ENCODE measurements at places on chromosomes 7 and 10. TPM values are rescaled to one million over a fixed set of nuclear protein-coding genes. Genes with fewer than 3 reads are reported as not detected.

The ACHE gene
- total RNA-seq: 1.4 TPM

The TRPV5 gene
- total RNA-seq: not detected

DNA sequence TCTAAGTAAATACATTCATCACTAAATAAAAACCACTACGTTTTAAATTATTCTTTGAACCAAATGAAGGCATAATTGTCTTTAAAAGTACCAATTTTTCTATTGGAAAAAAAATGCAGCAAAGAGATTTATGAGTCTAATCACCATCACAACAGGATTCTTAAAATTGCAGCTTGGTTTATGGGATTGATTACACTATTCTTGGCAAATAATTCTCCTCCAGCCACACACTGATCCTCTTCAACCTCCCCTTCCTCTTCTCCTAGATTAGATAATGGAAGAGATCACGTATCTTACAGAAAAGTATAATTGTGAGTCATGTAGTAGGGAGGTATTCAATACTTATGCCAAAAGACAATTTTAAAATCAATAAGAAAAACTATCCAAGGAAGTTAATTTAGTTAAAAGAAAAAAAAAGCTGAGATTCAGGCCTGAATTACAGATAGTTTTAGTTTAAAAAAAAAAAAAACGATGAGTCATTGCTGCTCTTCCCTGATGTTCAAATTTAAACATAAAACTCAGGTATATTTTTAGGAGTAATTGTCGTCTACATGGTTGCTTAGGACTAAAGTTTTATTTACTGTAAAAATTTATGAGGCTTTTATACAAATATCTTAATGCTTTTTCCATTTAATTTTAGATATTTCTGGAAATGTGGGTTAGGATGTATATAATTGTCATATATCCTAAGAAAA, 133.7 kb upstream of the CDK1 start:
- H3K4me3 ChIP-seq: no peak overlapping the region
- DNase-seq: no peak
- peaks cover 11% of the 10 kb centered on the region for H3K4me1 ChIP-seq
- H3K27ac ChIP-seq: no peak overlapping the region

- H3K4me3 ChIP-seq: peak overlapping the region; percentile 66
- no peaks in the 10 kb centered on the region for H3K36me3 ChIP-seq
Measured at GRCh38 chr7:77415476-77415822, 700 bp downstream of the GSAP start.

DNA sequence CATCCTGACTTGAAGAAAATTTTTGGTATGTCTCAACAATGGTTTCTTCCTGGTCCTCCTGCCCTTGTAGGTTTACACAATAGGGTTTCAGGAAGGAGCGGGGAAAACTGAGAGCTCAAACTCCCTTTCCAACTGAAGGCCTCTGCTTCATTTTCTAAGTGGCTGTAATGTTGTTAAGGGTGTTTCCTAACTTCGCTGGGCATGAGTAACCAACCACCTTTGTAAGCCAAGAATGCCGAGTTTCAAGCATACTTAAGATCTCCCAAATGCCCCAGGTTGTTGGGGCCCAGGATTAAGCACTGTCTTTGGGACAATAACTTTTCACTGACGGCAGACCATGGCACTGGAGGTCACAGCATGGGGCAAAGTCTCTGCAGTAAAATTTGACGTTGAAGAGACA, 33.6 kb upstream of the DRGX start:
- H3K4me1 ChIP-seq: no peaks in the 10 kb centered on the region
- no peak for DNase-seq
- no peak overlapping the region for H3K27ac ChIP-seq
- H3K27me3 ChIP-seq: no peaks in the 10 kb centered on the region

The TAC1 gene
- not detected for total RNA-seq

- no peaks in the 10 kb centered on the region for H3K27me3 ChIP-seq
- no peak for DNase-seq
- H3K36me3 ChIP-seq: peaks cover 24% of the 10 kb centered on the region
- H3K27ac ChIP-seq: no peak overlapping the region
- peaks cover 18% of the 10 kb centered on the region for H3K4me1 ChIP-seq
Measured at GRCh38 chr10:63166742-63167258, 33.7 kb downstream of the NRBF2 start.

- no peak overlapping the region for H3K27ac ChIP-seq
- H3K4me1 ChIP-seq: no peaks in the 10 kb centered on the region
Measured at GRCh38 chr7:48938539-48939295, 14.4 kb downstream of the CDC14C start.

GRCh38 chr10:117204316-117204715, 7.0 kb downstream of the KCNK18 start:
- H3K36me3 ChIP-seq: peaks cover 2% of the 10 kb centered on the region
- H3K27ac ChIP-seq: no peak overlapping the region
- H3K4me3 ChIP-seq: no peak overlapping the region
- no peaks in the 10 kb centered on the region for H3K4me1 ChIP-seq
- peaks cover 12% of the 10 kb centered on the region for H3K27me3 ChIP-seq
- no peak for DNase-seq

- no peak overlapping the region for H3K4me3 ChIP-seq
- H3K27me3 ChIP-seq: peaks cover 12% of the 10 kb centered on the region
- H3K36me3 ChIP-seq: no peaks in the 10 kb centered on the region
Measured at GRCh38 chr10:123859653-123860050, 32.0 kb downstream of the CPXM2 start.

GRCh38 chr10:6721480-6721879, 141.4 kb upstream of the PRKCQ start:
- peaks cover under 1% of the 10 kb centered on the region for H3K27me3 ChIP-seq
- peak overlapping the region; percentile 72 for H3K27ac ChIP-seq
- H3K4me1 ChIP-seq: peaks cover 19% of the 10 kb centered on the region
- DNase-seq: no peak
- peak overlapping the region; percentile 53 for H3K4me3 ChIP-seq

The SFRP4 gene
- total RNA-seq: 0.41 TPM

The TUBB8 gene
- total RNA-seq: 0.22 TPM

- DNase-seq: no peak
- H3K27ac ChIP-seq: no peak overlapping the region
- H3K4me3 ChIP-seq: no peak overlapping the region
- no peaks in the 10 kb centered on the region for H3K36me3 ChIP-seq
Measured at GRCh38 chr10:3336673-3337293, 164.2 kb upstream of the PITRM1 start.

DNA sequence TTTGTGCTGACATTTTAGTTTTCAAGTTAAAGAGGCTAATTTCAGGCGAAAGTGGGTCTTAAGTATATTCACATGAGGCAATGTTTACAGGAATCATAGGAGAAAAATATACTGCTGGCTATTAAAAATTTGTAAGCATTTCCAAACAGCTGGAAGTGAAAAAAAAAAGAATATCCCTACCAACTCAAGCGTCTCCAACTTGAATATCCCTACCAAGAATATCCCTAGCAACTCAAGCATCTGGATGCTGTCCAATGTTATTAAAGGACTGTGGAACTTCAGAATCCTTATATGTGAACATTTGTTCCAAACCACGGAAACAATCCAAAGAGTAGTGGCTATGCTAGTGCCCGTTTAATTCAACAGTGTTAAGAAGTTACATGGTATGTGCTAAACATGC, 1303.0 kb downstream of the GATA3 start:
- H3K36me3 ChIP-seq: no peaks in the 10 kb centered on the region
- H3K27me3 ChIP-seq: peaks cover 4% of the 10 kb centered on the region
- no peak overlapping the region for H3K27ac ChIP-seq
- no peaks in the 10 kb centered on the region for H3K4me1 ChIP-seq
- H3K4me3 ChIP-seq: no peak overlapping the region

The TAS2R5 gene
- 1.5 TPM for total RNA-seq

DNA sequence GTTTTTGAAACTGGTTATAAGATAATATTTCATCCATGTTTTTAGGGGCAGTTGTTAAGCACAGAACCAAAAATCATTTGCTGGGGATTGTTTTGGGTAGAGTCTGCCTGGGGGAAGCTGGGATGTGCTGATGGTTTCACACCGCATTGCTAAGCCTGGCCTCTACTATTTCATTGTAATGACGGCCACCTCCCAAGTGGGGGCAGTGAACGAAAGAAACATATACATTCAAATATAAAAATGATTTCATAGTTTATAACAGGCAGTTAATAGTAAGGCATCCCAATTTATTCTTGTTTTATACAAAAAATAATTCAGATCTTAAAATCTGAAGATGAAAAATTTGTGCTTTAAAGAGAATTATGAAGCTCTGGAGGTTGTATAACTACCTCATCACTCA, 750.8 kb downstream of the REEP3 start:
- H3K4me1 ChIP-seq: no peaks in the 10 kb centered on the region
- H3K4me3 ChIP-seq: no peak overlapping the region

- no peak overlapping the region for H3K27ac ChIP-seq
- no peak overlapping the region for H3K4me3 ChIP-seq
- no peaks in the 10 kb centered on the region for H3K4me1 ChIP-seq
Measured at GRCh38 chr10:105596749-105597148, 955.7 kb downstream of the SORCS3 start.

DNA sequence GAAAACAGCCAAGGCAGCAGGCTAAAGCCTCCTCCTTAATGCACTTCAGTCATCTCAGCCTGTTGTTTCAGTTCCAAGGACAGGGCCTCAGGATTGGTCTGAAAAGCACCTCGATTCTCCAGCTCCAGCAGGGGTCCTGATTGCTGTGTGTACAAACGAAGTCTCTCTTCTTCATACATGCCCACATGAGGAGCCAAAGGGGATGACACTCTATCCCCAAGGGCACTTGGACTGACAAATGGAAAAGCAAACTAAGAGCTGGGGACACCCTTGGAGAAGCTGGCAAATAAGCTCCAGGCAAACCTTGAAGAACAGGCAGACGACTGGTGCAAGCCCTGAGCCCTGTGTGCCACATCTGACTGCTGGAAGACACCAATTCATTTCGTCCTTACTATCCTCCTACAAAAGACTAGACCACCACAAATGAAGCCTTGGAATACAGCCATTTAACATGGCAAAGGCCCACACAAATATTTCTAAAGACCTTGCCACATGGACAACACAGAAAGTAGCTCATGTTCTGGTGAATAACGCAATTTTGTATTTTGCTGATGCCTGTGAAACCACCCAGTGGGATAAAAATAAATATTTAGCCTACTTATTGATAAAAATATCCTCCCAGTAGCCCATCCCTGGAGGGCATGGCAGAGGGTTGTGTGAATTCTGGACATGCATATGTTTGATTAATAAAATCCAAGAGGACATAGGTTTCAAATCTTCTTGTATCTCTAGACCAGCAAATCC, 61.9 kb downstream of the PARD3 start:
- no peak overlapping the region for H3K4me3 ChIP-seq
- peaks cover 40% of the 10 kb centered on the region for H3K4me1 ChIP-seq
- no peak for DNase-seq
- no peaks in the 10 kb centered on the region for H3K36me3 ChIP-seq

DNA sequence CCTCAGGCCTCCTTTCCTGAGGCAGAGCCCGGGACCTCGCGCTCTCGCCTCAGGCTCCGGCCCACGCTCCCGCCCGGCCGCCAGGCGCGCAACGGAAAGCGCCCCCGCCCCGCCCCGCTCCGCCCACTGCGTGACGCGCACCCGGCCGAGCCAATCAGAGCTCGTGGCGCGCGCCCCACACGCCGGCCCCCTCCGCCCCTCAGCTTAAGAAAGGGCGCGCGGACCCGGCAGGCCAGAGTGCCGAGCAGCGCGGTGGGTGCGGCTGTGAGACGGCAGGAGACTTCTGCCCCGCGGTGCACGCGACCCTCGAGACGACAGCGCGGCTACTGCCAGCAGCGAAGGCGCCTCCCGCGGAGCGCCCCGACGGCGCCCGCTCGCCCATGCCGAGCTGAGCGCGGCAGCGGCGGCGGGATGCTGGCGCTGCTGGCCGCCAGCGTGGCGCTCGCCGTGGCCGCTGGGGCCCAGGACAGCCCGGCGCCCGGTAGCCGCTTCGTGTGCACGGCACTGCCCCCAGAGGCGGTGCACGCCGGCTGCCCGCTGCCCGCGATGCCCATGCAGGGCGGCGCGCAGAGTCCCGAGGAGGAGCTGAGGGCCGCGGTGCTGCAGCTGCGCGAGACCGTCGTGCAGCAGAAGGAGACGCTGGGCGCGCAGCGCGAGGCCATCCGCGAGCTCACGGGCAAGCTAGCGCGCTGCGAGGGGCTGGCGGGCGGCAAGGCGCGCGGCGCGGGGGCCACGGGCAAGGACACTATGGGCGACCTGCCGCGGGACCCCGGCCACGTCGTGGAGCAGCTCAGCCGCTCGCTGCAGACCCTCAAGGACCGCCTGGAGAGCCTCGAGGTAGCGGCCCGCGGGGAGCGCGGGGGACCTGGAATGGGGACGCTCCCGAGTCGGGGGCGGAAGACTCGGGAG, at the start of gene NPTX2:
Gene NPTX2, plus strand, starts transcription at position 235 of the 909 bp plus-strand sequence. Its CDS starts 177 bp downstream, at position 412.
- H3K4me3 ChIP-seq: peak within 1 kb of the TSS; percentile 57
- peaks cover 55% of the 10 kb centered on the region for H3K27me3 ChIP-seq
- peaks cover 13% of the 10 kb centered on the region for H3K4me1 ChIP-seq
- H3K27ac ChIP-seq: no peak within 1 kb of the TSS
- H3K36me3 ChIP-seq: no peaks in the 10 kb centered on the region
- no peak for DNase-seq

DNA sequence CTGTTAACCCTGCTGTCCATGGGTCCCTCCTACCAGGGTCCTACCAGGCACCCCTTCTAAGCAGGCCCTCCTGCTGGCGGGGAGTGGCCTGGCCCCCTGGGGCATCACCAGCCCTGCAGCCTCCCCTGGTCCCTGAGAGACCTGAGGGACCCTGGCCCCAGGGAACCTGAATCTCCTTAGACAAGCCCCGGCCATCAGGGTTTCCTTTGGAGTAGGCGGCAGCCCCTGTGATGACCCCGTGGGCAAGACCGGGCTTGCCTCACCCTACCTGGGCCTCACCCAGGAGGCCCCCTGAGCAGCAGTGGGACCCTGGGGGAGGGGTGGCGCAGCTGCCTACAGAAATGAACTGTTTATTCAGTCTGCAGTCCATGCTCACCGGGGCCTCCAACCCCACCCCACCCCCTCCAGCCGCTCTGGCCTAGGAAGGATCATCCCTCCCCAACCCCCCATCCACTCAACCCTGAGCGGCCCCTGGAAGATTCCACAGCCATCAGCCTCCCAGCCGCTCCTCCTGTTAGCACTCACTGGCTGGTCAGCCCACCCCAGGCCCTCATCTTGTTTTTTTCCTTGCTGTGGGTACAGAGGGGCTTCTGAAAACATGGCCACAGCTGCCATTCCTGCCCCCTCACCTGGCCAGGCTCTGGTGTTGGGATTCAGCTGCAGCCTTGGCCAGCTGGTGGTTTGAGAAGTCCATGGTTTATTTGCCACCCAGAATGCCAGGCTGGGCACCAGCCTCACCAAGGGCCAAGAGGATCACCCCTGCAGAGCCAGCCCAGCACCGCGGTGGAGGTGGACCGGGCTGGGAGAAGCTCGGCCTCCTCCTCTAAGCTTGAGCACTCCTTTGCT, 34.8 kb upstream of the CHST15 start:
- no peak for DNase-seq
- peaks cover 7% of the 10 kb centered on the region for H3K27me3 ChIP-seq
- H3K36me3 ChIP-seq: no peaks in the 10 kb centered on the region

GRCh38 chr7:95155965-95156364, 168.4 kb downstream of the PON1 start:
- DNase-seq: no peak
- H3K36me3 ChIP-seq: peaks cover 1% of the 10 kb centered on the region
- H3K4me3 ChIP-seq: no peak overlapping the region

DNA sequence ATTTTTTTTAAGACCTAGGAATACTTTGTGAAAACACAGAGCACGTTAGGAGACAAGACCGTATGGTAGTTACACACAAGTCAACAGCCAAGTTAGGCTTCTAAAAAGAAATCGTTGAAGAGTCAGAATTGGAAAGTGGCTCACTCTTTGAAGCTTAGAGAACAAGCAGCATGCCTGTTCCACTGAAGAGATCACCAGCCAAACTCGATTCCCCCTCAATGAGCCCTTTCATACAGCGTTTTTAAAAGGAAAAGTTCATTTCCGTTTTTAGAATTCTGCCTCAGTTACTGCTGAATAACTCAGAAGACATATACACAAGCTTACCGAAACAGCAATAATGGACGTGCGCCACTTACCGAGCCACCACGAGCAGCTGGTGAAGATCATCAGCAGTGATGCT, 41.0 kb downstream of the MCMBP start:
- peaks cover 52% of the 10 kb centered on the region for H3K36me3 ChIP-seq
- no peak overlapping the region for H3K4me3 ChIP-seq
- peaks cover 10% of the 10 kb centered on the region for H3K4me1 ChIP-seq
- no peak for DNase-seq
- no peaks in the 10 kb centered on the region for H3K27me3 ChIP-seq

The HMX3 gene
- not detected for total RNA-seq

All from chondrocyte (in vitro differentiated cells).